ENCODE measurements at places on chromosomes 13 and 19.

GRCh38 chr19:12868540-12869112 lies 12.6 kb downstream of the DNASE2 start:
- DNase-seq, result no peak

DNA sequence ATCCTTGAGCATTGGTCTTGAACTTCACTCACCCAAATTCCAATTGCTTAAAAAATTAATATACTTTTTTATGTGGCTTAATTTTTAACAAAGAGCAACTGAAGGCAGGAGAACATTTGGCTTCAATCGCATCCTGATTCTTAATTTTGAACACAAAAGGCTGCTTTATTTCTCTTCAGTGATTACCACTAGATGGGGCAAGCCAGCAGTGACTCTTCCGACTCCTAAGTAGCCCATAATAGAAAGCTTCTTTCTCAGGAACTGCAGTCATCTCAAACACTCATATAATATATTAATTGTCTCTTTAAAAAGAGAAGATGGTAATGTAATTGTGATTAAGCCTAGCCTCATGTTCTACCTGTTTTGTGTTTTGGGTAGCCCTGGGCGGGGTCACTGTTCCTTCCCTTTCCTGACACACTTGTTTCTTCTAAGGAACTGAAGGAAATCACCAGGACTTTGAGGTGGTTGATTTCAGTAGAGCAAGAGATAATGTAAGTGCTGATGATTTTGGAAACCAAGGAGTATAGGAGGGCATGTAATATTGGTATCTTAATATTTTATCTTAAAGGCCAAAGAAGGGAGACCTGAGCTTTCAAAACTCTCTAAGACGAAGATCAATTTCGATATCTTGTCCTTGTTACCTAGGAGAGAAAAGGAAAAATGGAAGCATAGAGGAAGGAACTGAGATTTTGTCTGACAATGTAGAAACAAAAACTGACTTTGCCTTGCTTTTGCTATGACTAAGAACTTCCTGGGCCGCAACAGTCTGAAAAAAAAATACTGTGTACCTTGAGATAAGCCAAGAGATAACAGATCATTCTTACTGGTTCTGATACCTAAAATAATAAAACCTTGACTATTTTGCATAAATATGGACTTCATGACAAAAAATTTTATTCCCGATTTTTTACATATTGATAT lies 73.1 kb downstream of the TNFSF13B start:
- no peak for DNase-seq

GRCh38 chr13:91762957-91763356 lies 364.5 kb downstream of the GPC5 start:
- no peak for DNase-seq

DNA sequence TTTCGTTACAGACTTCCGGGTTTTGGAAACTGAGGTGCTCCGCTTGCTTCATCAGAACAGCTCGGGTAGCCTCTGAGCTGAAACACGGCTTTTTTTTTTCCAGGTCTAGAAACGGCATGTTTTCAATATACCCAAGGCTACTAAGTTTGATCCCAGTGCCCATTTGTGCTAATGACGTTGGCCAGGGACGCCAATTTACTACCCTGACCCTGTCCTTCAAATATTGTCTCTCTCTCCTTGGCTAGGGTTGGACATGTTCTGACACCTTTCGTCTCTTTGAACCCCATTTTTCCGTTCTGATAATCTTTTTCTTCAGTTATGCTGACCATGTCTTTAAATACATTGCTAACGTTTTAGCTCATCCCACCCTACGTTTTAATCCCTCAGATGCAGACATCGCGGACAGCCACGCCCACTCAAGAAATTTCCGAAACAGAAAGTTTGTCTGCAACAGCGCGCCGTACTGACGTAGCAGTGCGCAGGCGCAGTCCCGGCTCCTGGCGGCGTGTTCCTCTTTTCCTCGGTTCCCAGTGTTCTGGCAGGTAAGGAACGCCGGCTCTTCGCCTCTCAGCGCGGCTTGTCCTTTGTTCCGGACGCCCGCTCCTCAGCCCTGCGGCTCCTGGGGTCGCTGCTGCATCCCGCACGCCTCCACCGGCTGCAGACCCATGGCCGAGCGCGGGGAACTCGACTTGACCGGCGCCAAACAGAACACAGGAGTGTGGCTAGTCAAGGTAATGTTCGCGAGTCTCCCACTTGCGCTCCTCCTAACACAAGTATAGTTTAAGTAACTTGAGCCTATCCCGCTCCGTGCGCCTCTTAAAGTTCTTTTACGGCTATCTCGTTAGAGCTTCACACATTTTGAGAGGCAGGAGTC lies at the start of gene GTF2F2:
Gene GTF2F2, plus strand, starts transcription at position 520 of the 874 bp plus-strand sequence. Its CDS starts 146 bp downstream, at position 666.
- peak; percentile 76 for DNase-seq

DNA sequence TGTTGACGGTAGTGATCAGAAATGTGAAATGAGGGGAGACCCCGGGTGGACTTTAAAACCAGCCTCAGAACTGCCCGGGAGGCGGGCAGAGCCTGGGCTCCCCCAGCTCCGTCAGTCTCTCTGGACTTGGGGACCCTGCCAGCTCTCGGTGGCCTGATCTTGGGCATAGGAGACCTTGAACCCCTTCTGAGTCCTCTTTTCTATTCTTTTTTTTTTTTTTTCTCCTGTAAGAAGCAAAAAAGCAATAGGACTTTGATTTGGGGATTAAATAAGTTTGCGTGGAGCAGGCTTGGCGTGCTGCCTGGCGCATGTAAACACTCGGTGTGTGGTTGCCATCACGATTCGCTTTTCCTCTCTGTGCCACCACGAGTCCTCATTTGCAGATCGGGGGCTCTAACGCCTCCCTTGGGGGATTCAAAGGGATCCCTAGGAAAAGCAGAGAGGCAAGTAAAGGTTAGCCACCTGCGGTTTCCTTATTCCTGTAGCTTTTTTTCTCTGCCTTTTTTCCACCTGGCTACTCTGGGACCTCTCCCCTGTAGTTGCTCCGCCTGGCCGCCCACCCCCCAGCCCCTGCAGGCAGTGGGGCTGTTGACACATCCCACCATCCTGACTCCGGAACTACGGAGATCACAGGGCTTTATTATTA lies 1.3 kb downstream of the SAFB start:
- no peak for DNase-seq

GRCh38 chr13:55583953-55584593 lies 1556.6 kb upstream of the PRR20A start:
- DNase-seq, result no peak

DNA sequence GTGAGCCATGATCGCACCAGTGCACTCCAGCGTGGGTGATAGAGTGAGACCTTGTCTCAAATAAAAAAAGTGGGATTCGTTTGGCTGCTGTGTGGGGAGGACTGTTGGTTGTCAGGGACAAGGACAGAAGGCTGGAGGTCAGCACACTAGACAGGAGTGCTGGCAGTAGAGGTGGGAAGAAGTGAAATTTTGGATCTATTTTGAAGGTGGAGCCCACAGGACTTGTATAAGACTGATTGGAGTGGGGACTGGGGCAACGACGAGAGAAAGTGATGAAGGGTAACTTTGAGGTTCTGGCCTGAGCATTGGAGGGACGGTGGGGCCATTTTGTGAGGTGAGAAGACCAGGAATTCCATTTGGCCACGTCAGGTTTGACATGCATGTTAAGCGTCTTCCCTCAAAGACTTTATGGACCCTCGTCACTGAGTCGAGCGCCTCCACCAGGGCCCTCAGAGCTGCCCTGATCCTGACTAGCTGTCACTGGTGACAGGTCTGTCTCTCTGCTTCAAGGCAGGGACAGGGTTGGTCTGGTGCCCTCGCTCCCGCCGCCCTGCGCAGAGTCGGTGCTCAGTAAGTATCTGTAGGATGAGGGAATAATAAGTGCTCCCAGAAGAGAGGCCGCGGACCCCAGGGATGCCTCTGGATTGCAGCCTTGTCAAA lies 673 bp downstream of the CTU1 start:
- DNase-seq, result no peak

DNA sequence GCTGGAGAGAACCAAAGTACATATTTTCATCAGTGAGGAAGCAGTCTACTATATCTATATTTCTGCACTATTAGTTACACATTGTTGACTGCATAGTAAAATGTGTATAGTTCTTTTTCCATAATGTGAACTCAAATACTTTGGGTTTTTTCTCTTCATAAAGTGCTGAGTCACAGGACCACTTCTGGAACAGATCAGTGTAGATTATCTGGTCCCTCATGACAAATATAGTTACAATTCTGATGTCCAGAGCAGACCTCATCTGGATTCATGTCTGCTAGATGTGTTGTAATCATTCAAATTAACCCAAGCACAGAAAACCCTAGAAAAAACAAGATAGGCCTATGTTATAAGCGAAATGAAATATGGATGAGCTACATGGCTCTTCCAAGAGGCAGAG lies 171.4 kb downstream of the SUCLA2 start:
- no peak for DNase-seq

DNA sequence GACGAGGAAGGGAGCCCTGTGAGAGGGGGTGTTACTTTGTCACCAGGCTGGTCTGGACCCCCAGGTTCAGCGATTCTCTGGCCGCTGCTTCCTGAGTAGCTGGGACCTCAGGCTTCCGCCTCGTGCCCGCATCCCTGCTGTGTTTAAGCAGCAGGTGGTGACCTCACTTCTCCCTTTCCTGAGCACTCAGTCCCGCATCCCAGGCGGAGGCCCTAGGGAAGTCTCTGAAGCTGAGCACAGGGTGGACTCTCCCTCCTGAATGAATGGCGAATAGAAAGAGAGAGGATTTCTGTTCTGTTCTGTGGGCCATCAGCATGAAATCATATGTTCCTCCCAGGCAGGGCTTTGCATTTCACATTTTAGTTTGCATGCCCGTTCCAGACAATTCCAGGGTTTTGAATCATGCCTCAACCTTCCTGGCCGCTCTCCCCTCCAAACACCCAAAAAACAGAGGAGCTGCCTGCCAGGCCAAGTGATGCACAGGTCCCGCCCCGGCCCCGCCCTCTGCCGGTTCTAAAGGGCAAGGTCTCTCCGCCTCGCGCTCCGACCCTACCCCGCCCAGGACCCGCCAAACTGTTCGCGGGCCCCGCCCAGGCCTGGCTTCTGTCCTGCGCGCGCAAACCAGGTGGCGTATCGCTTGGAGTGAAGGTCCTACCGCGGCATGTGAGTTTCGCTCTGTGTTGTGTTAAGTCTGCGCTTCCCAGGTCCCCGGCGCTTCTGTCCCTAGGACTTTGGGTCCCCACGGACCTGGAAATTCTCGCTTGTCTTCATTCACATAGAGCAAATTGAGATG lies 35.1 kb upstream of the ZNF808 start:
- no peak for DNase-seq

GRCh38 chr13:36089130-36089647 lies 42.0 kb downstream of the DCLK1 start:
- DNase-seq, result no peak

GRCh38 chr19:15197275-15197941 lies 3.4 kb downstream of the NOTCH3 start:
- no peak for DNase-seq

- DNase-seq, result no peak
Observed at GRCh38 chr19:17543986-17544385, 11.5 kb upstream of the COLGALT1 start.

DNA sequence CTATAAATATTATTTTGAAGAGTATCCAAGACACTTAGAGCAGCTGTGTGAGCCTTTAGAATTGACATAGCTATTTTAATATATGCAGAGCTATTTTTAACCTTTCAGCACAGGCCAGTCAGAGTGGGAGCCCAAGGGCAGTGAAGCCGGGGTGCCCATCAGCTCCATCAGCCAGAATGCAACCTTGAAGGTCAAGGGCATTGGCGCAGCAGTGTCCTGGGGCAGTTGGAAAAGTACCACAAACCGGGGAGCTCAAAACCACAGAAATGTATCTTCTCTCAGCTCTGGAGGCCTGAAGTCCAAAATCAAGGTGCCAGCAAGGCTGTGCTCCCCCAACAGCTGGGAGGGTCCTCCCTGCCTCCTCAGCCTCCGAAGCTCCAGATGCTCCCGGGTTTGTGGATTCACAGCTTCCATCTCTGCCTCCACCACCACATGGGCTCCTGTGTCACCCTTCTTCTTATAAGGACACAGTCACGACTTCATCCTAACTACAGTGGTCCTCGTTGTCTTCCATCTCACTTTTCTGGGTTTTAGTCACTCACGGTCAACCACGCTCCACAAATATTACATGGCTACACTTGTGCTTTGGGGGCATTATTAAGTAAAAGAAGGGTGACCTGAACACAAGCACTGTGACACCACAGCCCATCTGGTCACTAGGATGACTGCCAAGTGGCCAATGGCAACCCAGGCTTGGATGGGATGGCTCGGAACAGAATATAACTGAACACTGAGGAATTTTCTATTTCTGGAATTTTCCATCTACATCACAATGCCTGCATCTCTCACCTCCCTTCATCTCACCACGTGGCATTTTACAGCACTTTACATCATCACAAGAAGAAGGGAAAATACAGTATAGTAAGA lies 15.9 kb upstream of the GAS6 start:
- DNase-seq, result no peak

GRCh38 chr19:37304190-37304883 lies 66.6 kb upstream of the ZNF527 start:
- no peak for DNase-seq

- DNase-seq, result no peak
Observed at GRCh38 chr19:12873891-12874745, 7.1 kb downstream of the DNASE2 start.
